ENCODE measurements at places on chromosomes 5 and 9. TPM values are rescaled to one million over a fixed set of nuclear protein-coding genes. Genes with fewer than 3 reads are reported as not detected.

The C5orf58 gene
- not detected for total RNA-seq

The ANKRD18A gene
- total RNA-seq: 0.48 TPM

The HMCN2 gene
- total RNA-seq: 0.84 TPM

The NXNL2 gene
- not detected for total RNA-seq

The ALDH7A1 gene
- total RNA-seq: 32.6 TPM

The SLC25A2 gene
- total RNA-seq: 0.46 TPM

The CAMK2A gene
- total RNA-seq: not detected

The CYSRT1 gene
- total RNA-seq: 0.38 TPM

The DND1 gene
- 1.7 TPM for total RNA-seq

The IL3 gene
- total RNA-seq: not detected

The QRFP gene
- total RNA-seq: not detected

The CCL21 gene
- 58.3 TPM for total RNA-seq

The RIC1 gene
- 36.2 TPM for total RNA-seq

The MAMDC2 gene
- 13.9 TPM for total RNA-seq

The CDH9 gene
- not detected for total RNA-seq

The IER5L gene
- total RNA-seq: 23.6 TPM

The OR13J1 gene
- not detected for total RNA-seq

The FABP6 gene
- not detected for total RNA-seq

The ZFP37 gene
- 2.3 TPM for total RNA-seq

The MLANA gene
- total RNA-seq: not detected

The SPATA31C1 gene
- total RNA-seq: not detected
